ENCODE measurements at places on chromosomes 6 and 20.
A peak's percentile ranks its signal among the peaks of the same experiment; 100 is the strongest.

DNA sequence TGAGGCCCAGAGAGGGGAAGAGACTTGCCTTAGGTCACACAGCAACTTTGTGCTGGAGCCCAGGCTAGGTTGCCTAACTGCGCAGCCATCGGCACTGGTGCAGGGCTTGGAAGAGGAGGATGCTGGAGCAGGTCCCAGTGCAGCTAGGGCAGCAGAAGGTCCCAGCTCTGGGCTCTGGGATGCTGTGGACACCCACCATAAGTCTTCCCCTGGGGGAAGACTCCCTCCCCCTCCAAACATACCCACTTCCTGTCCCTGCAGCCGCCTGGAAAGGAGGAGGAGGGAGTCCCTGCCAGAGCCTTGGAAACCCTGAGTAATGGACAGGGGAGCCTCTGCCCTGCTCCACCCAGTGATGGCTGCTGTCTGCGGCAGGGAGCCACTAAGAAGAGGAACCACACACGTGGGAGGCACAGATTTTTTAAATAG is 93.6 kb downstream of the NCR2 start:
- DNase-seq, result peak; percentile 78
- no peaks in the 10 kb centered on the region for H3K36me3 ChIP-seq
- H3K27ac ChIP-seq, result no peak overlapping the region

GRCh38 chr20:8073024-8073832 is 53.7 kb upstream of the TMX4 start:
- peaks cover 9% of the 10 kb centered on the region for H3K4me1 ChIP-seq
- no peak for DNase-seq
- no peak overlapping the region for H3K4me3 ChIP-seq

- DNase-seq, result no peak
- peaks cover 10% of the 10 kb centered on the region for H3K4me1 ChIP-seq
- H3K27me3 ChIP-seq, result no peaks in the 10 kb centered on the region
These were observed 251.0 kb downstream of the UST start for GRCh38 chr6:148997865-148998264.

DNA sequence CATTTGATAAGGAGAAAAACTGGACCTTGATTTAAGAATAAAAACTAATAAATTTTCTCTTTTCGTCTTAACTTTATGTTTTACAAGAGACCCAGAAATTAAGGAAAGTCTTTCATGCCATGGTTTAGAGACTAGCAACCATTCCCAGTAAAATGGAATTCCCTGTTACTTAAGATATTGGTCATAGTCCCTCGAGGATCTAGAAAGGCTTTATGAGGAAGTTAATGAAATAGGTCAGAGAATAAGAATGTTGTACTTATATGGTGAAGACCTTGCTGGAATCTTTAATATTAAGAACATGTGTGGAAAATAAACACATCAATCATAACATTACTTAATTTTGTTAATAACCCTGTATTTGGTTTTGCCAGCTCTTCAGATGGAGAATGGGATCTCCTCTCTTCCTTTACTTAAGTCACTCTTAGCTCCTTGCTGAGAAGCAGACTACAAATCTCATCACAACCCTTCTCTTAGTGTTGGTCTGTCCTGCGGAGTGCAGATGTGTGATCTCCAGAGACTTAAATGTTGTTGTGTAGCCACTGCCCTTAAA is 382.9 kb downstream of the QKI start:
- H3K36me3 ChIP-seq, result no peaks in the 10 kb centered on the region
- no peak overlapping the region for H3K4me3 ChIP-seq
- H3K27me3 ChIP-seq, result peaks cover 12% of the 10 kb centered on the region
- H3K27ac ChIP-seq, result no peak overlapping the region

GRCh38 chr20:4805663-4806449 is 84.1 kb downstream of the PRND start:
- peaks cover 35% of the 10 kb centered on the region for H3K36me3 ChIP-seq
- peaks cover 39% of the 10 kb centered on the region for H3K4me1 ChIP-seq
- peak overlapping the region; percentile 17 for H3K27ac ChIP-seq

- H3K27ac ChIP-seq, result no peak overlapping the region
- no peak for DNase-seq
- peaks cover 30% of the 10 kb centered on the region for H3K27me3 ChIP-seq
- H3K4me3 ChIP-seq, result no peak overlapping the region
- no peaks in the 10 kb centered on the region for H3K4me1 ChIP-seq
These were observed 82.2 kb downstream of the ANKRD60 start for GRCh38 chr20:58146081-58146745.

DNA sequence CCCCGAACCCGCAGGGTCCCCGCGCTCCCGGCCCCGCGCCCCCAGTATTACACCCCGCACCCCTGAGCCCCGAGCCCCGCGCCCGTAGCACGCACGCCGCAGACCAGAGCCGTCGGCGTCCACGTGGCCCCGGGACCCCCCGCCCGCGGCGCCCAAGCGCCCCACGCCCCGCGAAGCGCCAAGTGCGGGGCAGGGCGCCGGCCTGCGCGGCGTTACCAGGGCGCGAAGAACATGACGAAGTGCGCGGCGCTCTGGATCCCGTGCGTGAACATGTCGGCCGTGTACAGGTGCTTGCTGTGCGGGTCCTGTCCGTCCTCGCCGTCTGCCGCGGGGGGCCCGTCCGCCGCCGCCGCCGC is 312 bp downstream of the TXNDC5 start:
- no peak for DNase-seq
- peaks cover 7% of the 10 kb centered on the region for H3K36me3 ChIP-seq
- H3K4me3 ChIP-seq, result peak overlapping the region; percentile 91
- H3K27me3 ChIP-seq, result no peaks in the 10 kb centered on the region
- no peak overlapping the region for H3K27ac ChIP-seq

GRCh38 chr6:167827583-167828324 is 1.0 kb downstream of the AFDN start:
- peaks cover 29% of the 10 kb centered on the region for H3K4me1 ChIP-seq
- peaks cover 58% of the 10 kb centered on the region for H3K27me3 ChIP-seq
- H3K4me3 ChIP-seq, result peak overlapping the region; percentile 72
- no peaks in the 10 kb centered on the region for H3K36me3 ChIP-seq
- H3K27ac ChIP-seq, result no peak overlapping the region

- H3K36me3 ChIP-seq, result no peaks in the 10 kb centered on the region
- H3K4me3 ChIP-seq, result no peak overlapping the region
- no peak overlapping the region for H3K27ac ChIP-seq
- H3K4me1 ChIP-seq, result no peaks in the 10 kb centered on the region
- no peaks in the 10 kb centered on the region for H3K27me3 ChIP-seq
These were observed 723.1 kb upstream of the FLRT3 start for GRCh38 chr20:15060265-15061060.

DNA sequence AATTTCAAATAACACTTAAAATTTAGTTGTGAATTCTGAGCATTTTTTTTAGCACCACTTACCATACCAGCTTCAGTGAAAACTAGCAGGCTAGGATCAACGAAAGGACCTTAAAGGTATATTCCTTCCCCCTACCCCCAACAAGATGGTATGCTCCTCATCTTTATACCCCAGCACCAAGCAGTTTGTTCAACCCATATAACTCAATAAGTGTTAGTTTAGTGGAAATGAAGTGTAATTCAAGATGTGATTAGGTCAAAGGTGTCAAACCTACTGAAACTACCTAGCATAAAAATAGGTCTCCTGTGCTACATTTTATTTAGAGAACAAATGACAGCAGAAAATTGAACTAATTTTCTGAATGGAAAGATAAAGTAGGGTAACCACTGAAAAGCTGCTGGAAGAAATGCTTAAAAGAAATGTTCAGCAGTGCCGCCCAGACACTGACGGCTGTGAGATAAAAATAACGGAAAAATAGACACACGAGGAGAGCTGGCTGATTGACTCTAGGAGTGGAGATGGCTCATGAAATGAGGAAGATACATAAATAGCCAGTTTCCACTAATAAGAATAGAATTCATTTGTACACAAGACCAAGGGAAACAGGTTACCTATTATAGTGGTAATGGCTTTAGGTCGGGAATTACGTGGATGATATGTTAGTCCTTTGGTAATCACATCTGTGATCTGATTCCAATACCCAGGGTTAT is 94.8 kb downstream of the IPCEF1 start:
- H3K4me3 ChIP-seq, result no peak overlapping the region
- H3K27ac ChIP-seq, result no peak overlapping the region
- H3K27me3 ChIP-seq, result no peaks in the 10 kb centered on the region

DNA sequence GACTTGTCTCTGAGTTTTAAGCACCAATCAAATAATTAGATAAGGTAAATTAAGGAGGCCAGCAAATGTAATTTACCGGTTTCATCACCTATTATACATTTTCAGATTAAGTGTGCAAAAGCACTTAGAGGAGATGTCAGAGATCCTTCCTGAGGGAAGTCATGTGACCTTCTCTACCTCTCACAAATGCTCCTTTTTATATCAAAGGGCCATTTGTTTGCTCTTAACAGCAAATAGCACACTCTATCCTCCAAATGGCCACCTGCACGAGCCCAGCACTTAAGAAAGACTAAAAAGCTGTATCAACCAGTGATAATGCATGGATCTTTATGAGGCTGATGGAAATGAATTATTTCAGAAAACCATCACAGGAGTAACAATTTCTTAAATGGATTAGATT is 149.4 kb downstream of the ELOVL4 start:
- no peaks in the 10 kb centered on the region for H3K4me1 ChIP-seq
- DNase-seq, result no peak
- H3K27ac ChIP-seq, result no peak overlapping the region
- no peaks in the 10 kb centered on the region for H3K27me3 ChIP-seq

DNA sequence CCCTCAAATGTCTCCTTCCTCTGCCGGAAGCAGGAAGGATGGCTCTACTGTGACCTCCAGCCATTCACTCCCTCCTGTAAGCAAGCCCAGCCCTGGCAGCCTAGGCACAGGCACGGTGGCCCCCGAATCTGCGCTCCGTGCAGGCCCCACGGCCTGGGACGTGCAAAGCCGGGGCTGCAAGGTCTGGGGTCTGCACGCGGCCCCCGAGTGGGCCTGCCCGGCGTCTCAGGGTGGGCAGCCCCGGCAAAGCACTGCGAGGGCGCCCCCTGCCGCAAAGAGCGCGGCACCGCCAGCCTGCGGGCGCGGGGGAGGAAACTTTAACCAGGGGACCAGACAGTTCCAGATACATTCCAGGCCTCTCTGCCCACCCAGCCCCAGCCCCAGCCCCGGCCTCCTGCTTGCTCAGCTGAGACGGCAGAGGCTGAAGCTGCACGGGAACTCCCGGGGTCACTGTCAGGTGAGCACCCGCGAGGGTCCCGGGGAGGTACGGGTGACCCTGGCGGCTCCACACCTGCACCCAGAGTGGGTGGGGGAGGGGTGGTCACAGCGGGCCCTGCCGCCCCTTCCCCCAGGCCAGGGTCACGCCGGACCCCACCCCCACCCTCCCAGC is 98.8 kb downstream of the ASXL1 start:
- H3K36me3 ChIP-seq, result no peaks in the 10 kb centered on the region
- no peaks in the 10 kb centered on the region for H3K27me3 ChIP-seq
- H3K4me1 ChIP-seq, result no peaks in the 10 kb centered on the region
- H3K27ac ChIP-seq, result no peak overlapping the region
- H3K4me3 ChIP-seq, result no peak overlapping the region

DNA sequence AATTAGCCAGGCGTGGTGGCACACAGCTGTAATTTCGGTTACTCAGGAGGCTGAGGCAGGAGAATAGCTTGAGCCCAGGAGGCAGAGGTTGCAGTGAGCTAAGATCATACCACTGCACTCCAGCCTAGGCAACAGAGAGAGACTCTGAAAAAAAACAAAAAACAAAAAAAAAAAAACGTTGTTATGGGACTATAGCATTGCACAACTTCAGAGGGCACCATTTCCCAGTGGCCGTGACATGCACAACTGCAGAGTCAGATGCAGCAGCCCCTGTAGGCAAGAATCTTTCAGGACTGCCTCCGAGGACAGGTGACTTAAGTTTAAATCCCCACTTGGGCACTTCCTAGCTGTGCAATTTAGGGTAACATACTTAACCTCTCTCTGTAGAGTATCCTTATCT is 64.0 kb downstream of the ZNF217 start:
- no peak for DNase-seq
- no peaks in the 10 kb centered on the region for H3K4me1 ChIP-seq
- H3K27me3 ChIP-seq, result no peaks in the 10 kb centered on the region
- no peak overlapping the region for H3K4me3 ChIP-seq
- H3K36me3 ChIP-seq, result no peaks in the 10 kb centered on the region

DNA sequence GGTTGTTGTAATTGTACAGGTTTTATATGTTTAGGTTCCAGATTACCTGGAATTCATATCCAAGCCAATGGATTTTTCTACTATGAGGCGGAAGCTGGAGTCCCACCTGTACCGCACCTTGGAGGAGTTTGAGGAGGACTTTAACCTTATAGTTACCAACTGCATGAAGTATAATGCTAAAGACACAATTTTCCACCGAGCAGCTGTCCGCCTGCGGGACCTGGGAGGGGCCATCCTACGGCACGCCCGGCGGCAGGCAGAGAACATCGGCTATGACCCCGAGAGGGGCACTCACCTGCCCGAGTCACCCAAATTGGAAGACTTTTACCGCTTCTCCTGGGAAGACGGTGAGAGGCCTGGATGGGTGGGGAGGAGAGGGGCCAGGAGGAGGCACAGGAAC is 13.6 kb downstream of the BRPF3 start:
- no peak overlapping the region for H3K4me3 ChIP-seq
- H3K27ac ChIP-seq, result no peak overlapping the region
- no peak for DNase-seq
- no peaks in the 10 kb centered on the region for H3K27me3 ChIP-seq
- H3K4me1 ChIP-seq, result peaks cover 5% of the 10 kb centered on the region

DNA sequence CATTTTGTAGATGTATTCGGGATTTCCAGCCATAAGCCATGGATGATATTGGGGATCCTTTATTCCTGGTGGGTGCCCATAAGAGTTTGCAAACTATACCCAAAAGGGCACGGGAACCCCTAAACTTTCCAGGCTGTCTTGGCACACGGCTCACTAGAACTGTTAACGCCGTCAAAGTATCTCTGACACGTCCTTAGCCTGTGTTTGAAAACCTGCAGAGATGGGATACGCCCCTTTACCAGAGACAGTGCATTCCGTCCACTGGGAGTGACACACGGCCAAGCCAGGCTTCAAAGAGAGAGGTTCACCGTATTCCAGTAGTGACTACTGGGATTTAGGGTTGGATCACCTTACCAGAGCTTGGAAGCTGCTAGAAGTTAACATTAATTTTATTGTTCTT is 95.0 kb downstream of the THBS2 start:
- peaks cover 8% of the 10 kb centered on the region for H3K27me3 ChIP-seq
- no peak for DNase-seq
- H3K27ac ChIP-seq, result no peak overlapping the region
- H3K4me3 ChIP-seq, result no peak overlapping the region

- H3K27ac ChIP-seq, result no peak overlapping the region
- H3K27me3 ChIP-seq, result peaks cover 16% of the 10 kb centered on the region
- DNase-seq, result no peak
- no peak overlapping the region for H3K4me3 ChIP-seq
These were observed 23.6 kb downstream of the BMP6 start for GRCh38 chr6:7749478-7749877.

DNA sequence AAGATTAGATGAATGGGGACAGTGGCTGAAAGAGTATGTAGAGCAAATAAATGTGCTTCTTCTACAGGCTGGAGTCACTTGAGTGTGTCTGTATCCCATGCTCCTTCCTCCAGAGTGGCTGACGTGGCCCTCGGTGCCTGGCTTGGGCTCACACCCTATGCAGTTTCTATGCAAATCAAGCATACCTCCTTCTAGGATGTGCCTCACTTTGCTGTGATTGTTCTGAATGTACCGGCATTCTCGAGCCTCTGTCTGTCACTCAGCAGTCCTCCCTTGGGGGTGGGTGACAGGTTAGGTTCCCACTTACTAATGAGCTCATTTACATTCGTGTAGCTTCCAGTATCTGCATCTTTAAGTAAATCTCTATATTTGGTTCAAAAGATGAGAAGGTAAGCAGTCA is 55.1 kb upstream of the HDDC2 start:
- peaks cover 5% of the 10 kb centered on the region for H3K4me1 ChIP-seq
- no peaks in the 10 kb centered on the region for H3K36me3 ChIP-seq
- no peak overlapping the region for H3K4me3 ChIP-seq
- H3K27me3 ChIP-seq, result peaks cover 14% of the 10 kb centered on the region
- no peak for DNase-seq

- no peak overlapping the region for H3K27ac ChIP-seq
- peaks cover 7% of the 10 kb centered on the region for H3K4me1 ChIP-seq
- no peaks in the 10 kb centered on the region for H3K36me3 ChIP-seq
- no peak overlapping the region for H3K4me3 ChIP-seq
- peaks cover 2% of the 10 kb centered on the region for H3K27me3 ChIP-seq
These were observed 3.7 kb upstream of the LPIN3 start for GRCh38 chr20:41336711-41337492.
